ENCODE measurements at places on chromosomes 5 and 9.
A peak's percentile ranks its signal among the peaks of the same experiment; 100 is the strongest.

DNA sequence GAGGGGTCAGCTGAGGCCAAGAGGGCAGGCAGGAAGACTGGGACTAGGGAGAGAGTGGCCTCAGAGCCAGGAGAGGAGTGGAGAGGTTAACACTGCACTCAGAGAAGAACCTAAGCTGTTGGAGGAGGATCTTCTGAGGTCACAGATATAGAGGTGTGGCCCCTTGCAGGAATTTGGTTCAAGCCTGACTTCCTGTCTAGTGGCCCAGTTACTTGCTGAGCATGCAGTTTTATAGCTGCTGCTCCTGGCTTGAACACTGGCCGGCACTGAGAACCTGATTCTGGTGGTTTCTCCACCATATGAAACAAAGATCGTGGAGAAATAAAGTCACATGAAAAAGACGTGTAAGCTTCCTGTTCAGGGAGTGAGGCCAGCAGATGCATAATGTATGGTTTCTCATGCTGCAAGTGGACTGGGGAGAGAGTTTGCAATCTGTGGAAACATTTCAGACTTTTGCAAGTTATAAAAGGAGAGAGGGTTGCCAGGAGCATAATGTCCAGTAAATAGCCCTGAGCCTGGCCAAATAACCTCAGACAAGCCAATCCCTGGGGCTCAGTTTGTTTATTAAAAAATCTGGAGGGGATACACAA is 82.6 kb downstream of the GALNT10 start:
- DNase-seq = no peak

GRCh38 chr5:146466521-146467349 is 19.6 kb downstream of the TCERG1 start:
- no peak for DNase-seq

GRCh38 chr9:29659014-29659413 is 2085.7 kb upstream of the C9orf72 start:
- no peak for DNase-seq

DNA sequence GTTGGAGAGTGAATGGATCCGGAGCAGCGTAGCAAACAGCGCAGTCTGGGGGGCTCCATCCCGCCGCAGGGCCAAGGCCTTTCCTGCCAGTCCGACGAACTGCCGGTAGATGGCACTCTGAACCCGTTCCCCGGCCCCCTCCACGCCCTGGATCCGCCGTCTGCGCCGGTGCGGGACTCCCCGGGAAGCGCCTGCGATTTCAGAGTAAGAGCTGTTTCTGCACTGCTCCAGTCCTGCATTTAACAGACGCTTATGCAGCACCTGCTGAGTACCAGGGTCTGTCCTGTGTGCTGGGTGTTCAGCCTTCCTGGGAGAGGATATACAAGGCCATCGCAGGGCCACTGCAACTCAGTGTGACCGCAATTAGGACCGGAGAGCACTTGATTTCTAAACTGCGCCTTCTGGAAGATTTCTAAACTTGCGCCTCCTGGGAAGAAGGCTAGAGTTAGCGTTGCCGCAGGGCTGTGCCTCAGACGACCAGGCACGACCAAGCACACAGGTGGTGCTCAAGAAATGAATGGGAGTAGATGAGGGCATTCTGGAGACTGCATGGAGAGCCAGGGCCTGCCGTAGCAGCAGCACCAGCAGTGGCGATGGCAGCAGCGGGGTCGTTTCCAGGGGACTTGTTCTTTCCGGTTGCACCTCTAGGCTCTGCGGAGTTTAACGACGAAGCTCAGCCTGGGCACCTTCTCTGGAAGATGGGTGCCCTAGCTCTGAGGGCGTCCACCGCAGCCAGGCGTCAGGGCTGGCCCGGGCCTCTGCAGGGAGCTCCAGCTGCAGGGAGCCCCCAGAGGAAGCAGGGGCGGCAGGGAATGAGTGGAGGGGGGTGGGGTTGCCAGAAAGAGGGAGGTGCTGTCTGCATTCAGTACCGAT is 14.3 kb upstream of the TIFAB start:
- DNase-seq = peak; percentile 63

DNA sequence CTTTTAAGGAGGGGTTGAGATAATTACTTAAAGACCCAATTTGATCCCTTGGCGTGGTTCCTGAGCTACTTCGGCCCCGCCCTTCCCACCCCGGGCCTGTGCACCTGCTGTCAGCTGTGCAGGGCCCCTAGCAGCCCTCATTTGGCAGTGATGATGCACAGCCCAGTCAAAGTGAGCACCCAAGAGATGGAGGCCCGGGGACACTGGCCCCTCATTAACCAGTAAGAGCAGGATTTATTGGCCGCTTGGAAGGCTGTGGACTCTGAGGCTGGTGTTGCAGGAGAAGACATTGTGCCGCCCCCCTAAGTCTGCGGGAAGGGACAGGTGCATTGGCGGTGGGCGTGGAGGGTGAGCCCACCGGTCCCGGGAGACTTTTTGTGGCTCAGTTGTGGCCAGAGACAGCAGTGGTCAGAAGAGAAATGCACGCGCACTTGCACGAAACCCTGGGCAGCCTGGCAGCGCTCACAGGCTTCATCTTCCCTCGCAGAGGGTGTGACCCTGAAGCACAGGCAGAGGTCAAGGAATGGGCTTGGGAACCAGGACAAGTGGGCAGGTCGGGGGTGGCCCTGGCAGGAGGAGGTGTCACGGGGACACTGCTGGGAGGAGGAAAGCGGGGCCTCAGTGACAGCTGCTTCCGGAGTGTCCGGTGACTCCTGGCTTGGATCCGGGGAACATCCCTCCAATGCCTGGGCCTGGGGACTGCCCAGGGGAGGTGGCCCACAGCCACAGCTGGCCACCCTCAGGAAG is 74.0 kb upstream of the RXRA start:
- DNase-seq = no peak

DNA sequence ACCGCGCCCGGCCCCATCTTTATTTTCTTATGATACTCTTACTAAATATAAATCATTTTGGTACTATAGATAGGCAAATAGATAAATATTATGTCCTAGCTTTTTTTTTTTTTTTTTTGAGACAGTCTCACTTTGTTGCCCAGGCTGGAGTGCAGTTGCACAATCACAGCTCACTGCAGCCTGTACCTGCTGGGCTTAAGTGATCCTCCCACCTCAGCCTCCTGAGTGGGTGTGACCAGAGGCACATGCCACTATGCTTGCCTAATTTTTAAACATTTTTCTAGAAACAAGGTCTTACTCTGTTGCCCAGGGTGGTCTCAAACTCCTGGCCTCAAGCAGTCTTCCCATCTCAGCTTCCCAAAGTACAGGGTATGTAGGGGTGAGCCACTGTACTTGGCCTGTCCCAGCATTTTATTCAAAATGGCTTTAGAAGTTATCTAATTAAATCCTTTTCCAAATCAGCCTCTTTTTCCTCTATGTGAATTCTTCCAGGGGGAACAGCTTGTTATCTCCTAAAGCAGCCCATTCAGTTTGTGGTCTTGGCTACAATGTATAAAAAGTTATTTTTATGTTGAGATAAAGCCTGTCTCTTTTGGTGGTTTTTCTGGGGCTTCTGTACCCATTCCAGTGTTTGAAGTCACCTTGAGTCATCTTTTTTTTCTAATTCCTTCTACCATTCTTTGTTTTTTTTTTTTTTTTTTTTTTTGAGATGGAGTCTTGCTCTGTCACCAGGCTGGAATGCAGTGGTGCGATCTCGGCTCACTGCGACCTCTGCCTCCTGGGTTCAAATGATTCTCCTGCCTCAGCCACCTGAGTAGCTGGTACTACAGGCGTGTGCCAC is 12.1 kb downstream of the MELK start:
- DNase-seq = no peak
